GM03348 (cell line): ENCODE measurements at places on chromosomes 3 and 15.

- no peak for DNase-seq
Measured at GRCh38 chr3:134839990-134840389, 44.9 kb downstream of the EPHB1 start.

DNA sequence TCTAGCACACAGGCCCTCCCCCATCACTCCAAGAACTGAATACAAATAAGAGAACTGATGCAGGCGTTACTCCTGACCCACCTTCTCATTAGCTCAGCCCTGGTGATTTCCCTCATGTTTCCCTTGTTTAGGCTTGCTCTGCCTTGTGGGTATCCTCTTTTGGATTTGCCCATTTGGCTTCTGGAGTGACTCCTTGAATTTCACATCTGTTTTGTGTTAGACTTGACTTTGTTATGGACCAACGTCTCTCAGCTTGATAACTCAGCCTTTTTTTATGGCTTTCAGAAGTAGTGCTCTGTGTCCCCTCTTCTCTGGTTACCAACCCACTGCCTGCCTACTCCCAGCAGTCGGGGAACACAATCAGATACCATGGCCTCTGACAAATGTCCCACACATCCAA, 11.3 kb upstream of the TMOD3 start:
- DNase-seq, result no peak

- DNase-seq, result no peak
Measured at GRCh38 chr3:177321819-177322218, 124.5 kb upstream of the TBL1XR1 start.

DNA sequence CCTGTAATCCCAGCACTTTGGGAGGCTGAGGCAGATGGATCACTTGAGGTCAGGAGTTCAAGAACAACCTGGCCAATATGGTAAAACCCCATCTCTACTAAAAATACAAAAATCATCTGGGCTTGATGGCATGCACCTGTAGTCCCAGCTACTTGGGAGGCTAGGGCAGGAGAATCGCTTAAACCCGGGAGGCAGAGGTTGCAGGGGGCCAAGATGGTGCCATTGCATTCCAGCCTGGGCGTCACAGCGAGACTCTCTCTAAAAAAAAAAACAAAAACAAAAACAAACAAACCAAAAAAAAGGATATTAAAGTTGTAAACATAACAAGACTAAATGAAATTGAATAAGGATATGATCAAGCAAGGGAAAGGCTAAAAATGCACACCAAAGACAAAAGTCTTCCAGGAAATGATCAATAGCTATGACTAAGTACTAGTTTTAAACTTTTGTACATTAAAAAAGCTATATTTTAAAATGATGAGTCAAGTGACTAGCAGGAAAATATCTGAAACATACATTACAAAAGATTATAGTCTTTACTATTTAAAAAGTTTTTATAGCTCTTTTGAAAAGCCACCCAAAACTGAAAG, 28.6 kb downstream of the KLHL6 start:
- no peak for DNase-seq

DNA sequence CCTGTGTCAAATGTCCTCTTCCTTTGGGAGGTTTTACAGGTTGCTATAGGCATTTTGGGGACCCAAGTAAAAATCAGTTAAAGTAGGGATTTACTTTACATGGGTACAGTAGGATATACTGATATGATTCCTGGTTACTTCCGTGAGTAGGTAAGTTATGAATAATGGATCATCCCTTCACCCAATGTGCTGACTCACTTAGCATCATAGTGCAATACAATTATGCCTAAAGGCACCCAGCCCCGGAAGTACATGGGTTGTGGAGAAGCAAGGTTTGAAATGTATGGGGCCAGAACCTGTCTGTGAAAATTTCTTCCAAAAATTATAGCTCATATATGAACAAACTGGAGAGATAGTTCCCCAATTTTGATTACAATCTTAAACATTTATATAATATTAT, 64.0 kb downstream of the GLB1 start:
- DNase-seq, result no peak

DNA sequence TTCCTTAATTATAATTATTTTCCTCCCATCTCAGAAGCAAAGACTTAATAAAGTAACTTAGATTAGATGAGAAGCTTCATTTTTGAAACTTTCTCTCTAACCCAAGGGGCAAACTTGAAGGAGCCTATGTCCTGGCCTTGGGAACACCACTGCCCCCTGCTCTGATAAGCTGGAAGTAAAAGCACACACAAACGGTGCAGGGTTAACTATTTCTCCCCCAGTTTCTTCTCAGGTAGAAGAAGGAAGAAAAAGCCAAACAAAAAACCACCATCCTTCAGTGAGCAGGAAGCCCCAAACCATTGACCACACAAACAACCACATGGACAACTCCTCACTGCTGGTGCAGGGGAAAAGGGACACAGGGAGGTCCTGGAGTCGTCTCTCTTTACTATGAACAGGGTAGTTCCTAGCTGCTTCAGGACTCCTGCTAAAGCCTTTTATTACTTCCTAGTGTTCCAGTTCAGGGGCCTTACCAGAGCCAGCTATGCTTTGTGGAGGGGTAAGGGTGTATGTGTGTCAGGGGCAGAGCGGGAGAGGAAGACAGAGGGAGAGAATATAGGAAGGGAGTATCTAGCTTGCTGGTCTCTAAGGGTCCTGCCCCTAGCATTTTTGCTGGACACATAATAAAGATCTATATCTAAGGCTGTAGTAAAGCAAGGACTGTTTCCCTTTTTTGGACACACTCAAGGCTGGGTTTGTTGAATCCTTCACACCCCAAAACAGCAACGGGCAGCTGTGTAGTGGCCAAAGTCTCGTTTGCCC, 94.0 kb upstream of the UMPS start:
- no peak for DNase-seq

- DNase-seq, result no peak
Measured at GRCh38 chr3:108175352-108175751, 46.9 kb downstream of the IFT57 start.

GRCh38 chr15:45314960-45315359, 62.9 kb downstream of the SLC28A2 start:
- no peak for DNase-seq

DNA sequence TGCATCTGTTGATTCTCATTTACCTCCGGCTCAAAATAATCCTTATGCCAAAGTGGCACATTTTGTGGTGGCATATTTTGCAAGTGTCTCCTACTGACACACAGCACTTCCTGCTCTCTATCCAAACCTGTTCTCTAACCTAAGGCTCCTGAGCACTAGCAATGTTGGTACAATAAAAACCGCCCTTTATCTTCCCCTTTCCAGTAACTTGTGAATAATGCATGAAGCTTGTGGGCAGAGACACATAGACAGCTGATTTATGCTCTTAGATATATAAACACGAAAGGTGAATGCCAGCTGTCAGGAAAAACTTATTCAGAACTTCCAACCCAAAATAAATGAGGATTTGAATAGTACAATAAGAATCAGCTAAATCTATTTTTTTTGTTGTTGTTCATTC, 34.6 kb upstream of the ARPIN start:
- no peak for DNase-seq

DNA sequence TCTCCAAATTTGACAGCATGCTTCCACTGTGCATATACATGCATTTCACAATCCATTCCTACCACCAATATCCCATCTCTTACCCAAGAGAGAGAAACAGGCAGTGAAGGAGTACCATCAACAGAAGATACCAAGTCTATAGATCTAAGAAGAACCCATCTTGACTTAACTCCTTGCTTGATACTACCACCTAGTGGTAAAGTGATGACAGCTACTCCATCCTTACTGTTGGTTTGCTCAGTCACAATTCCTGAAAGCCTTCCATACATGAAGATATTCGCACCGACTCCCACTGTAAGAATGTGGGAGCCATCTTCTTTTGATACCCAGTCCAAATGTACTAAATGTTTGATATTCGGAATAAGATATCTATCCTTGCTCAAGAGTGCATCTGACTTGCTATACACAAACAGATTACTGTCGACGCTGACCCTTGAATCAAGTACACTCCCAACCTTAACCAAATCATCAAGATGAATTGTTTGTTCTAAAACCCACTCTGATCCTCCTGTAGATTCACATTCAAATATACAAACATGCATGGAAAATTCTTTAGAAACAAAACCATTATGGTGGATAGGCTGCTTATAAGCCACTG, 123.1 kb downstream of the DMXL2 start:
- DNase-seq, result peak; percentile 43

- peak; percentile 94 for DNase-seq
Measured at GRCh38 chr15:40506964-40507571, 36.3 kb downstream of the CHST14 start.

GRCh38 chr3:172903642-172904320, 153.3 kb downstream of the ECT2 start:
- no peak for DNase-seq

- no peak for DNase-seq
Measured at GRCh38 chr3:166902374-166902773, 477.7 kb downstream of the ZBBX start.

- no peak for DNase-seq
Measured at GRCh38 chr3:185561374-185561943, 9.1 kb upstream of the LIPH start.

DNA sequence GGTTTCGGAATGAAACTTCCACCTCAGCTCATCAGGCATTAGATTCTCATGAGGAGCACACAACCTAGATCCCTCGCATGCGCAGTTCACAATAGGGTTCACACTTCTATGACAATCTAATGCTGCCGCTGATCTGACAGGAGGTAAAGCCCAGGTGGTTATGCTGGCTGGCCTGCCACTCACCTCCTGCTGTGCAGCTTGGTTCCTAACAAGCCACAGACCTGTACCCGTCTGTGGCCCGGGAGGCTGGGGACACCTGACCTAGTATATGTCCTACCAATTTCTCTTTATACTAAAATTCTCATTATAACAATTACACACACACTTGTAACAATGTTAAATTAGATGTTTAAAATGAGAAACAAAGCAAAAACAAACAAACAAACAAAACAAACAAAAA, 172.2 kb downstream of the SLC9A9 start:
- DNase-seq, result no peak

DNA sequence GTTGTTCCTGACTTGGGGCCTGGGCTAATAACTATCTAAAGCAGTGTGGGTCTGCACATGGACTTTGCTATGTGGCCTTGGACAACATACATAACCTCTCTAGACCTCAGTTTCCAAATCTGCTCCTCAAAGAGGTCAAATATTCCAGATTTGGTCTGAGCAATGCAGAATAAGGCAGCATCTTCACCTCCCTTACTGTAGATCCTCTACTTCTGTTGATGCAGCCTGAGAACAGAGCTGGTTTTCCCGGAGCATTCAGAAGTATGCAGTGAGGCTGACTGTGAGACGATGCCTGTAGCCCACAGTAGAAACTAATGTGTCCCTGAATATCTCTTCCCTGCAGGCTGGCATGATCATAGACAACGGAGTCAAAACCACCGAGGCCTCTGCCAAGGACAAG, 65.3 kb downstream of the MESD start:
- no peak for DNase-seq

GRCh38 chr15:40354408-40355171, 3.4 kb upstream of the DISP2 start:
- DNase-seq, result peak; percentile 73

GRCh38 chr3:132549169-132549568, 47.9 kb upstream of the ACKR4 start:
- no peak for DNase-seq

DNA sequence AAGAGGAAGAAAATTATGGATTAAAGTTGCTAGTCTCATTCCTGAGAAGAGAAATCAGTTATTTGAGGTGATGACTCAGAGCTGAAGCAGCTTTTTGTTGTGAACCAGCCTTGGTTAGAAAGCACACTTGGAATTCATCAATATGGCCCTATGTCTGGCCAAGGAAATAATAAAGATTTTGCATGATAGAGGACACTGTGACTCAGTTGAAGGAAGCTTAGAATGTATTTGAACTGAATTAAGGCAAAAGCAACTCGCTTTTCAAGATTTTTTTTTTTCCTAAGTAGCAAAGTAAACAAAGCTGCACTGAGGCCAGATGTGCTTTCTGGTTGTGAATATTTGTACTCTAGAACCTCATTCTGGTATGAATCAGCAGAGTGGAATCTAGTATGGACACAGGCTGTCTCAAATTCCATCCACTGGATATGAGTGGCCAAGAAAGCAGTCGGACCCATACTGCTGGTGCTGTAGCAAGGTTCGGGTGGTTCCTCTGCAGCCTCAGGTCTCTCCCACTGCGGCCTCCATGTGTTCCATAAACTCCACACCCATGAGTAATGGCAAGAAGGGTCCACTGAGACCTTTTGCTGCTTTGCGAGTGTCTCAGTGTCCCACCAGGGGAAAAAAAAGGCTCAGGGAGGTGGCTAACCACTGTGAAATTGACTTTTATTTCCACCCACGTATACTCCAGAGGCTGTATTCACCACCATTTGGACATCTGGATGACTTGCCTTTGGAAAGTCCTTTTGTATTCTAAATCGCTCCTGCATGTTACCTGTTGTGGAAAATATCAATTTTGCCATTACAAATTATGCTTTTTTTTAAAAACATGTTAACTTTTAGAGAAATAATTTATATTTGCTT, 53.1 kb downstream of the TGFBR2 start:
- peak; percentile 80 for DNase-seq

DNA sequence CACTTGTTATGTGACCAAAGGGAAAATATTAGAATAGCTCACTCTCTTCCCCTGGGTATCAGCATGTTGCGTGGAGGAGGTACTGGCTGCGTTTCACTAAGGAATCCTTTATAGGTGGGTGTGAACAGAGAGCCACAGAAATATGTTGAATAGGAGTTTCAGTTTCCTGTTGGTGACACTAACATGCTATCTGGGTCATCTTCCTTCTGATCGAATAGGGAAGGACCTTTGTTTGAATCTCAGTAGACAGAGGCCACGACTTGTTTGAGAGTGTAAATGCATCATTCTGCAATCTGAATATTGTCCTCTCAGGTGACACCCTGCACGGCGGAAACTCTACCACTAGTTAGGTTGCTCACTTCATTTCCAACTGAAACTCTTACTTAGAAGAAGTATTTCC, 157.9 kb upstream of the SLC2A2 start:
- no peak for DNase-seq

GRCh38 chr3:143535994-143536784, 312.1 kb downstream of the SLC9A9 start:
- no peak for DNase-seq

GRCh38 chr15:38624244-38625205, 59.9 kb upstream of the RASGRP1 start:
- DNase-seq, result no peak

DNA sequence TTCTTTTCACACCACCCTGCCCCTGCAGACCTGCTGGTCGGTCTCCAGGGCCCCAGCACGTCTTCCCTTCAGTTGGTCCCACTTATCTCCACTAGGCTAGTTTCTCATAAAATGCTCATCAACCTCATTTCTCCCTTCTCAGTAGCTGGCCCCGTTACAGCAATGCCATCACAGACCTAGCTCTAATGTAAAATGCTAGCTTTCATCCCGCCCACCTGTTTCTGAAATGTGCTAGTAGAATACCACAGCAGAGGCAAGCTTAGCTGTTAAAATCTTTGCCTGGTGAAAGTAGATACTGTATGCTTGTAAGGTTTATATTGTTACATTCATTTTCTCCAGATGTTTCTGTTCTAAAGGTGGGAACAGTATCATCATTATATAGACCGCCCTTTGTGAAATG, 13.1 kb downstream of the MKRN2OS start:
- DNase-seq, result no peak
